ENCODE measurements at places on chromosomes 1 and 21.

GRCh38 chr1:156822680-156823079, 6.0 kb upstream of the SH2D2A start:
- no peaks in the 10 kb centered on the region for H3K36me3 ChIP-seq
- no peak for DNase-seq
- no peaks in the 10 kb centered on the region for H3K4me1 ChIP-seq
- H3K4me3 ChIP-seq, result no peak overlapping the region

DNA sequence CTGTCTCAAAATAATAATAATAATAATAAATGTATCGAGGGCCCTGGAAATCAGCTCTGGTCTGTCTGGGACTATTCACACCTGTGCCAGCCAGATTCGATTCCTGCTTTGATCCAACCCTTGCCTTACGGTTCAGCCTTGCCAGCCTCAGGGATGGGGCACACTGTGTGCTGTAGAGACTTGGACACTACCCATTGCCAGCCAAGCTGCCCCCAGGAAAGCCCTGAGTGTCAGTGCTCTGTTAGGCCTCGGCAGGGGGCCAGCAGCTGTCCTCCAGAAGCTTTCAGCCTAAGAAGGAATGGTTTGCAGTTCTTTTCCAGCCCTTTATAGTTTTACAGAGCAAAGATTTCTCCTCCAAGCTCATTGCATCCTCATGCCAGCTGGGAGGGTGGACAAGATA, 96.2 kb upstream of the RUNX3 start:
- no peaks in the 10 kb centered on the region for H3K36me3 ChIP-seq
- no peak overlapping the region for H3K4me3 ChIP-seq
- DNase-seq, result no peak
- no peaks in the 10 kb centered on the region for H3K27me3 ChIP-seq
- no peak overlapping the region for H3K27ac ChIP-seq
- H3K4me1 ChIP-seq, result peaks cover 78% of the 10 kb centered on the region

GRCh38 chr1:235643837-235644692, 5.5 kb downstream of the GNG4 start:
- peaks cover 21% of the 10 kb centered on the region for H3K4me1 ChIP-seq
- H3K36me3 ChIP-seq, result no peaks in the 10 kb centered on the region
- H3K4me3 ChIP-seq, result no peak overlapping the region
- H3K27me3 ChIP-seq, result peaks cover 9% of the 10 kb centered on the region
- DNase-seq, result no peak

DNA sequence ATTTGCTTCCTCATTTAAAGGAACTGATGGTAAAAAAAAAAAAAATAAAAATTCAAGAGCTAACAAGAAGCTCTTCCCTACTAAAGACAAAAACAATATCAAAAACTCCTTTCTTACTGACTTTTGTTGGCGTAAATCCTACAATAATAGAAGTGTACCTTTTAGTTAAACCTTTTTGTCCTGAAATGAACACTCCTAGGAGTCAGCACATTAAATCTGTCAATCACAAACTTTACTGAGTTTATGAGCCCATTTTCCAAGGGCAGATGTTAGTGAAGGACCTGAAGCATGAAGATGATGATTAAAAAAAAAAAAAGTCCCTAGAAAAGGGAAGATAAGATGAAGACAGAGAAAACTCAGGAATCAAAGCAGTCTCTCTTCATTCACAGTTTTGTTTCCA, 22.6 kb upstream of the DDX59 start:
- H3K36me3 ChIP-seq, result no peaks in the 10 kb centered on the region
- H3K27ac ChIP-seq, result no peak overlapping the region
- no peak for DNase-seq
- H3K27me3 ChIP-seq, result no peaks in the 10 kb centered on the region
- H3K4me1 ChIP-seq, result no peaks in the 10 kb centered on the region
- H3K4me3 ChIP-seq, result no peak overlapping the region

- H3K4me3 ChIP-seq, result no peak overlapping the region
- H3K27me3 ChIP-seq, result no peaks in the 10 kb centered on the region
- H3K4me1 ChIP-seq, result peaks cover 16% of the 10 kb centered on the region
- no peak overlapping the region for H3K27ac ChIP-seq
These were observed 99.9 kb upstream of the TIAM1 start for GRCh38 chr21:31443736-31444521.

DNA sequence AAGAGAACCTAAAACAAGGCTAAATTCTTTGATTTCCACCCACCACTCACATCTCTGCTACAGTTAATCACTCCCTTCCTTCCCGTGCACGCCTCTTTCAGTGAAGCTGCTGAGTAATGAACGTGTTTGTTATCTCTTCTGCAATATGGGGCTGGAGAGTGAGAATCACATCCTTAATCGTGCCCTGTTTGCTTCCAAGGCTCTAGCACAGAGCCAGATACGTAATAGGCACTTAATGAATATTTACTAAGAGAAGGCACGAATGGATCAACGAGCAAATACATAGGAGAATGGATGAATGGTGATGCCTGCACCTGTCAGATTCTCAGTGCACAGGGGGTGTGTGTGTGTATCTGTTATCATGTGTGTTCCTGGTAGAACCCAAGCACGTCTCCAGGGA, 22.1 kb upstream of the FAM43B start:
- H3K27ac ChIP-seq, result no peak overlapping the region
- peaks cover 3% of the 10 kb centered on the region for H3K27me3 ChIP-seq
- no peak for DNase-seq
- H3K4me1 ChIP-seq, result no peaks in the 10 kb centered on the region
- H3K4me3 ChIP-seq, result no peak overlapping the region
- no peaks in the 10 kb centered on the region for H3K36me3 ChIP-seq

GRCh38 chr1:211610779-211611556, 32.0 kb upstream of the SLC30A1 start:
- H3K27me3 ChIP-seq, result no peaks in the 10 kb centered on the region
- H3K4me3 ChIP-seq, result no peak overlapping the region
- H3K27ac ChIP-seq, result no peak overlapping the region
- H3K4me1 ChIP-seq, result peaks cover 3% of the 10 kb centered on the region
- DNase-seq, result no peak

GRCh38 chr1:26364956-26365355, 7.6 kb downstream of the ZNF683 start:
- peaks cover 2% of the 10 kb centered on the region for H3K27me3 ChIP-seq
- H3K27ac ChIP-seq, result no peak overlapping the region
- no peaks in the 10 kb centered on the region for H3K36me3 ChIP-seq
- no peak for DNase-seq
- H3K4me1 ChIP-seq, result peaks cover 34% of the 10 kb centered on the region

DNA sequence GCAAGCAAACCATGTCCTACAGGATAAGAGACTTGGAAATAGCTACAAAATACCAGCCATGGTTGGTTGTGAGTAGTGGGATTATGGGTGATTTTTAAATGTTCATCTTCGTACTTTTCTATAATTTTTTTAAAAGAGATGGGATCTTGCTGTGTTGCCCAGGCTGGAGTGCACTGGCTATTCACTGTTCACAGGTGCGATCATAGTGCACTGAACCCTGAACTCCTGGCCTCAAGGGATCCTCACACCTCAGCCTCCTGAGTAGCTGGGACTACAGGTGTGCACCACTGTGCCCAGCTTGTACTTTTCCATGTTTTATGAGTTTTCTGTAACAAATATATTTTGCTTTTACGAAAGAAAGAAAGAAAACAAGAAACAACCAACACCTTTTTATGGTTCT, 224.2 kb downstream of the FOXD2 start:
- DNase-seq, result no peak
- no peak overlapping the region for H3K27ac ChIP-seq
- H3K27me3 ChIP-seq, result no peaks in the 10 kb centered on the region
- H3K4me3 ChIP-seq, result no peak overlapping the region

GRCh38 chr21:43697758-43698643, 20.9 kb upstream of the PDXK start:
- H3K4me3 ChIP-seq, result no peak overlapping the region
- no peaks in the 10 kb centered on the region for H3K4me1 ChIP-seq
- peaks cover 29% of the 10 kb centered on the region for H3K36me3 ChIP-seq
- no peak for DNase-seq
- H3K27me3 ChIP-seq, result no peaks in the 10 kb centered on the region
- H3K27ac ChIP-seq, result no peak overlapping the region

DNA sequence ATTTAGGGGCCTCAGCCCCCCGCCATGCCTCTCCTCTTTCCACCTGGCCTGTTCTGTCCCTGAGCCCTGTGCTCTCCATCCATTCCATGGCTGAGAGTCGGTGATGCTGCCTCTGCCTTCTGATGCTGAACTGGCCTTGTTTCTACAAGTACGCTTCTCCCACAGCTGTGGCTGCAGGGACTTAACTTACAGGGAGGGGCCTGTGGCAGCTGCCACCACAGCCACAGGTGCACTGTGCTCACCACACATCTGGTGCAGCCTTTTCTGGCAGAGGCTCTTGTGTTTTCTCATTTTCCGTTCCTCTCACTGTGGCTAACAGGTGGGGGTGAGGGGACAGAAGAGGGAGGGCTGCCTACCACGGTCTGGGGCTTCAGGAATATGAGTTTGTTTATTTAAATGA, 4.2 kb downstream of the FMO1 start:
- no peaks in the 10 kb centered on the region for H3K4me1 ChIP-seq
- no peak overlapping the region for H3K27ac ChIP-seq
- H3K4me3 ChIP-seq, result no peak overlapping the region
- H3K36me3 ChIP-seq, result no peaks in the 10 kb centered on the region

- H3K36me3 ChIP-seq, result no peaks in the 10 kb centered on the region
- no peaks in the 10 kb centered on the region for H3K27me3 ChIP-seq
- DNase-seq, result no peak
- no peaks in the 10 kb centered on the region for H3K4me1 ChIP-seq
- no peak overlapping the region for H3K27ac ChIP-seq
- no peak overlapping the region for H3K4me3 ChIP-seq
These were observed 1115.1 kb downstream of the PLA2G4A start for GRCh38 chr1:187943606-187944403.

DNA sequence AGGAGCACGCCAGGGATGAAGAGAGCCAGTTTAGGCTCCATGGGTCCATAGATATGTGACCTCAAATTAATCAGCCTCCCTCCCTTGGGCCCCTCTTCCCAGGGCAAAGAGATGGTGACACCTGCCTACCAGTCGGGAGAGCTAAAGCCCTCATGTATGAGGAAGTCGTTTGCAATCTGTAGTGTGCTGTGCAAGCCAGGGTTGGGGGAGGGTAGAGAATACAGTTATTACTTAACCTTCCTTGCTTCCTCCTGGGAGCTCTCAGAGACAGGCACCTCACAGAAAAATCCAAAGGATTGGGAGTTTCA, 4.0 kb downstream of the PGLYRP4 start:
- peaks cover 18% of the 10 kb centered on the region for H3K4me1 ChIP-seq
- no peak overlapping the region for H3K4me3 ChIP-seq
- H3K27ac ChIP-seq, result no peak overlapping the region
- no peaks in the 10 kb centered on the region for H3K36me3 ChIP-seq
- H3K27me3 ChIP-seq, result no peaks in the 10 kb centered on the region

- H3K4me1 ChIP-seq, result peaks cover 15% of the 10 kb centered on the region
- H3K27me3 ChIP-seq, result no peaks in the 10 kb centered on the region
- no peak for DNase-seq
These were observed 191.6 kb downstream of the HIVEP3 start for GRCh38 chr1:41726899-41727748.

DNA sequence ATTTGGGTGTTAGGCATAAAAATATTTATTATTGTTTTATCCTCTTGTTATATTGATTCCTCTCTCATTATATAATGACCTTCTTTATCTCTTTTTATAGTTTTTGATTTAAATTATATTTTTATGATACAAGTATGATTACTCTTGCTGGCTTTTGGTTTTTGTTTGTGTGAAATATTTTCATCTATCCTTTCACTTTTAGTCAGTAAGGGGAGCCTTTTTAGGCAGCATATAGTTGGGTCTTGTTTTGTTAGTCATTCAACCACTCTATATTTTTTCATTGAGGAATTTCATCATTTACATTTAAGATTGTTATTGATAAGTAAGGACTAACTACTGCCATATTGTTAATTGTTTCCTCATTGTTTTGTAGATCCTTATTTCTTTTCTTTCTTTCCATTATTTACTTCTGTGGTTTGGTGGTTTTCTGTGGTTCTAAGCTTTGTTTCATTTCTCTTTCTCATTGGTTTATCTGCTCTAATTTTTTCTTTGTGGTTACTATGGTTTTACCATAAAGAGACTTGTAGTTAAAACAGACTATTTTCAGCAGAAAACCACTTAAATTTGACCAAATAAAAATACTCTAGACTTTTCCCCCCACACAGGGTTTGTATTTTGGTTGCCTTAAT, 593.1 kb downstream of the NUF2 start:
- no peaks in the 10 kb centered on the region for H3K27me3 ChIP-seq
- H3K36me3 ChIP-seq, result no peaks in the 10 kb centered on the region
- no peak overlapping the region for H3K27ac ChIP-seq
- no peak for DNase-seq
- no peaks in the 10 kb centered on the region for H3K4me1 ChIP-seq

DNA sequence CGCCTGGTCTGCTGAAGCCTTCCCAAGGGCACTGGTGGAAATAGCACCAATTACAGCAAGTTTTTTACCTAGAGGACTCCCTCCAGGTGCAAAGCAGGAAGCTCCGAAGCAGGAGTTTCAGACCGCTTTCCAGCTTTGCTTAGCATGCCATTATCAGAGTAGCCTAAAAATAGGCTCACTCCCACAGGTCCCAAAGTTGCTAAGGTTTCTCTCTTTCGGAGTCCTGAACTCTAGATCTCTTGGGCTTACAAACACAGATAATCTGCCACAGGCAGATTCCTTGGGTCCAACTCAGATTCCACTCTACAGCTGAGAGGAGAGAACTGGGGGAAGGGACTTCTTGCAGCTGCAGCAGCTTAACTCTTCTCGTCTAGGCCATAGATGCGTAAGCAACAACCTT, 22.5 kb downstream of the ZMYND12 start:
- H3K27ac ChIP-seq, result no peak overlapping the region
- no peaks in the 10 kb centered on the region for H3K36me3 ChIP-seq
- no peak for DNase-seq
- no peak overlapping the region for H3K4me3 ChIP-seq

- H3K27ac ChIP-seq, result no peak overlapping the region
- DNase-seq, result no peak
- no peaks in the 10 kb centered on the region for H3K36me3 ChIP-seq
These were observed 216.4 kb downstream of the VAV3 start for GRCh38 chr1:107748531-107748930.

GRCh38 chr1:44401256-44402228, 3.5 kb upstream of the RNF220 start:
- peaks cover 36% of the 10 kb centered on the region for H3K27me3 ChIP-seq
- no peaks in the 10 kb centered on the region for H3K36me3 ChIP-seq
- no peak for DNase-seq
- no peak overlapping the region for H3K27ac ChIP-seq

- peaks cover 3% of the 10 kb centered on the region for H3K27me3 ChIP-seq
- H3K4me1 ChIP-seq, result no peaks in the 10 kb centered on the region
- no peak overlapping the region for H3K27ac ChIP-seq
- no peaks in the 10 kb centered on the region for H3K36me3 ChIP-seq
- DNase-seq, result no peak
- H3K4me3 ChIP-seq, result no peak overlapping the region
These were observed 59.5 kb downstream of the TRABD2B start for GRCh38 chr1:47937586-47938254.

GRCh38 chr1:212035835-212036605, 472 bp downstream of the DTL start:
- H3K4me3 ChIP-seq, result peak overlapping the region; percentile 64
- H3K4me1 ChIP-seq, result peaks cover 10% of the 10 kb centered on the region
- no peak for DNase-seq
- no peaks in the 10 kb centered on the region for H3K36me3 ChIP-seq
- no peaks in the 10 kb centered on the region for H3K27me3 ChIP-seq

- no peak for DNase-seq
- no peak overlapping the region for H3K27ac ChIP-seq
- H3K4me1 ChIP-seq, result no peaks in the 10 kb centered on the region
- no peaks in the 10 kb centered on the region for H3K27me3 ChIP-seq
These were observed 10.5 kb upstream of the SPRR4 start for GRCh38 chr1:152959801-152960451.
